Suppressor macrophage treated with lipopolysaccharide for 1 hour (primary cell): ENCODE measurements at places on chromosomes 7 and 10.

DNA sequence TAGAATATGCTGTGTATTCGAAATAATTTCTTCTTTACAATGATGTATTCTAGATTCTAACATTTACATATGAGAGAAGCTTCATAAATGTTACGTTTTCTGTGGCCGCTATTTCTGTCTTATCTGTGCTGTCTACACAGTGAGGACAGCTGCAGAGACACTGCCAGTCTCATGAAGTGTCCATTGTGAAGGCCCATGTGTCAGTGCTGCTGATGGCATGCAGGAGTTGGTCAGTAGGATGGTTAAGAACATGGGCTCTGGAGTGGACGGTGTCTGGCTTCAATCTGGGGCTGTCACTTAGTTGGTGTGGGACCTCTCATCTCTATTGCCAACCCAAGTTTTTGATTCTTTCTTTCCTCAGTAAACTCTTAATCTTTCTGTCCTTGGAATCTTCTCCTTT lies 137.3 kb downstream of the SDK1 start:
- DNase-seq, result no peak

DNA sequence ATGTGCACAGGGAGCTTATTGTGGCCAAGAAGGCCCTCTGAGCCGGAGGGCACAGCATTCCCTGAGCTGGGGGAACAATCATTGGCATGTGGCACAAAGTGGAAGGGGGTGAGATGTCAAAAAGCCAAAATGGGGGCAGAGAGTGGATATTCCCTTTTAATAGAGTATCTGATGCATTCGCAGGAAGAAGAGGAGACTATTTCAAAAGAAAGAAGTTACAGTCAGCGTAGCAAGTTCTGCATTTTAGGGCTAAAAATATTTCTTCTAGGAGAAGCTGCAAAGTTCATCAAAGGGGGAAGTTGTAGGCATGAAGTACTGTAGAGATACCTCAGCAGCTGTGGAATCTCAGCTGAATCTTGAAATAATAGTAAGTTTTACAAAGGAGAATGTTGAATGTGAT lies 136.0 kb upstream of the WDR11 start:
- DNase-seq, result peak; percentile 90

DNA sequence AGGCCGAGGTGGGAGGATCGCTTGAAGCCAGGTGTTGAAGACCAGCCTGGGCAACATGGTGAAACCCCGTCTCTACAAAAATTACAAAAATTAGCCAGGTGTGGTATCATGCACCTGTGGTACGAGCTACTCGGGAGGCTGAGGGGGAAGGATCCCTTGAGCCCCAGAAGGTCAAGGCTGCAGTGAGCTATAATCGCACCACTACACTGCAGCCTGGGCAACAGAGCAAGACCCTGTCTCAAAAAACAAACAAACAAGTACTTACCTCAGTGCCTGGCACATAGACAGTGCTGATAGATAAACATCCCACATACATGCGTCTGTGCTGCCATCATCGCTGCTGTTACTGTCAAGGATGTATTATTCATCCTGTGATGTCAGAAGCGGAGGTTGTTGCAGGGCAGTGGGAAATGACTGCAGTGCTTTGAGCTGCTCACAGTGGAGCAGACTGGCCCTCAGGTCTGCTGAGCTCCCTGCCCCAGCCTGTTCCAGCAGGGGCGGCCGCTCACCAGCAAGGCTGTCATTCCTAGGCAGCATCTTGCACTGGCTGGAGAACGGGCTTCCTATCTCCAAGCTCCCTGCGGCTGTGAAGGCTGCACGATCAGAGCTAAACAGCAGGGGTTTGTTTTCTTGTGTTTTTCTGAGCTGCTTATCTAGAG lies 18.6 kb downstream of the FOXK1 start:
- DNase-seq, result peak; percentile 57

DNA sequence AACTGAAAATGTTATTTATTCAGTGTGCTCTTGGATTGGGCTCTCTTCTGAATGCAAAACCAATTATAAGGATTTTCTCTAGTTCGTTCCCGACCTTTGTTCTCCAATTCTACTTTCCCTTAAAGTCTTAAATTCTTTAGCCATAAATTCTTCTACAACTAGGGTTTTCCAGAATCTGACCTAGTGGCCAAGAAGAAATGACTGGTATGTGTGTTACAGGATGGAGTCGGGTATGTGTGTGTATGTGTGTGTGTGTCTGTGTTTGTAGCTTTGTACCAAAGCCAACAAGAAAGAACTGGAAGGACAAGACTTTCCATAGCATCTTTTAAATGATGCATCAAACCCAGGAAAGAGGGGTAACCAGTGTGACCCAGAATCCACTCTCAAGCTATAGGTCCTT lies 25.8 kb upstream of the LEP start:
- DNase-seq, result no peak

DNA sequence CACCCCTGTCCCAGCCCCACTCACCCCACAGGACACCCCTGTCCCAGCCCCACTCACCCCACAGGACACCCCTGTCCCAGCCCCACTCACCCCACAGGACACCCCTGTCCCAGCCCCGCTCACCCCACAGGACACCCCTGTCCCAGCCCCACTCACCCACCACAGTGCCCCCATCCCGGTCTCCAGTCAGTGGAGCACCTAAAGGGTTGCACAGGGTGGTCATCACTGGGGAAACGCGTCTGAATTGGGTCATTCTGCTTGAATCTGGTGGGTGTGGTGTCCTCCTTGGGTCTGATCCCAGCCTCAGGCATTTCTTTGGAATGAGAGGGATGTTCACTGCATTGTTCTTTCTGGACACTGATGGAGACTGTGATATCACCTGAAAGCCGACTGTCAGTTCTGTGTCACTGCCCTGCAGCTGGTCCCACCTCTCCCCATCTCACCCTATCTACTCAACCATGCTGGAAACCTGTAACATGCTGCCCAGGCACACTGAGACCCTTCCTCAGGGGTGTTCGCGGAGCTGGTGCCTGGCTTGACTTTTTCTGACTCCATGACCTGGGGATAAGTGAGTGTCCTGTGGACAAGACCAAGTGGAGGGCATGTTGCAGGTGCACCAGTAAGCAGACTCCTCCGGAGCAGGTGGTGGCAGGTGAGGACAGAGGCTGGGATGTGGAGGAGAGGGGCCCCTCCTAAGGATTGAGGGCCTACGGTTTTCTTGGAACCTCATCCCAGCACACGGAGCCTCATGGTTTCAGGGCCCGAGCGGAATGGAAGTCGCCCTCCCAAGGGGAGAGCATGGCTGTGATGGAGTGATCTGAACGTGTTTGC lies 262.5 kb upstream of the PPP2R2D start:
- no peak for DNase-seq

- DNase-seq, result peak; percentile 51
These were observed 51.2 kb upstream of the GTF2I start for GRCh38 chr7:74606101-74606908.

- no peak for DNase-seq
These were observed 7.1 kb upstream of the FAM204A start for GRCh38 chr10:118349235-118349634.

DNA sequence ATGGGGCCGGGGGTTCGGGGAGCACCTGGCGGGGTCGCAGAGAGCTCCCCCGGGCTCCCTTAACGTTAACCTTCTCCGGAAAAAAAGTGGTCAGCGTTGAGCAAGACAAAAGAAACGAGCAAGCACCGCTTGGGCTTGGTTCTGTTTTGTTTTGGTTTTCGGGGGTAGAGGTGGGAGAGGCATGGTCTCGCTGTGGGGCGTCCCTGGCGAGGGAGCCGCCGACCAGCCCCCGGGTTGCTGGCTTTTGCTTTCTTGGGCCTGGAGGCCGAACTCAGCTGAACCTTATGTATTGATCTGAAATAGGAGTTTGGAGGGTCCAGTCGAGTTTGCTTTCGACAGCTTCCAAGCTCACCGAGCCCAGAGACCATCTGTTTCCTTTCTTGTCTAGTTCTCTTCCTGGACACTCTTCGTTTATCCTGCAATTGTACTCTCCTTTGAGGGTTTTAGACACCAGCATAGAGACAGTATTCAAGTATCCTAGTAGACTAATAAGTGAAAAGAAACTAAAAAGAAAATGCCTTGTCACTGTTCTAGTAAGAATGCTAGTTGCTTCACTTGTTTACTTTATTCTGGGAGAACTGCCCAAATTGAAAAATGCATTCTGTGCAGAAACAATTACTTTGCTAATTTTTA lies 980 bp downstream of the FHIP2A start:
- peak; percentile 52 for DNase-seq

- no peak for DNase-seq
These were observed 205.2 kb upstream of the SHH start for GRCh38 chr7:156017431-156017830.

DNA sequence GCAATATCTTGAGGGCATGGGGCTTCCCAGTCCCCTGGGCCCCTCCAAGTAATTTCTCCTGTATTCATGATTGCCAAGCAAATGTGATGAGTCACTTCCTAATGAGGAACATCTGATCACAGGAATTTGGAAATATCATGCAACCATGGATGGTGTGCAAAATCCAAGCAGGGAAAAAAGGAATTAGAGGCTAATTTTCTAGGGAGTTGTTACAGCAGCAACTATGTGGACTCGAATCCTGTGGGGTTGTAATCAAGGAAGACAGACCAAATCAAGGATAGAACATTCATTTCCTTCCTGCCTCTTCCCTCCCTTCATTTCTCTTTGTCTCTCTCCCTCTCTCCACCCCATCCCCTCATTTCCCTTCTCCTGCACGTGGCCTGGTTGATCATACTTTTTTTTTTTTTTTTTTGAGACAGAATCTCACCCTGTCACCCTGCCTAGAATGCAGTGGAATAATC lies 23.9 kb upstream of the AGFG2 start:
- DNase-seq, result peak; percentile 35

- no peak for DNase-seq
These were observed 1.1 kb upstream of the LBX1 start for GRCh38 chr10:101230183-101230917.

GRCh38 chr7:20748853-20749252 lies 37.8 kb downstream of the SP8 start:
- DNase-seq, result no peak

DNA sequence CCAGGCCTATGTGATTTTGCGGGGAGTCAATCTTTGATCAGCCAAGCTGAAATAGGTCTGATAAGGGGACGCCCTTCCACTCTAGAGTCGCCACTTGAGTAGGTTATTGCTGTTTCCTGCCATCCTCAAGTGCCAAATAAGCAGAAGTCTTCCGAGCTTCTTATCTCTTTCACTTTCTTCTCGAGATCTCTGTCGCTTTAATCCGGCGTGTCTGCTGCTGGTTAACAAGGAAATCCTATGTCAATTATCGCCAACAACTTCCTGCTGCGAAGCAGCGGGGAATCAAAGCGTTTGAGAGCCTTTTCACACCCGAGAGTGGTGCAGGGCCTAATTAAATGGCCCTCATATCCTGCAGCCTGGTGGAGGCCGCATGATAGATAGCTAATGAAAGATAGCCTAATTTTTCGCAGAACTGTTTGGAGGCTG lies 215.9 kb downstream of the RAB11FIP2 start:
- no peak for DNase-seq

- DNase-seq, result peak; percentile 54
These were observed 11.4 kb upstream of the PAX4 start for GRCh38 chr7:127629268-127629854.

- no peak for DNase-seq
These were observed 177.1 kb downstream of the FRMD4A start for GRCh38 chr10:14153570-14154055.

DNA sequence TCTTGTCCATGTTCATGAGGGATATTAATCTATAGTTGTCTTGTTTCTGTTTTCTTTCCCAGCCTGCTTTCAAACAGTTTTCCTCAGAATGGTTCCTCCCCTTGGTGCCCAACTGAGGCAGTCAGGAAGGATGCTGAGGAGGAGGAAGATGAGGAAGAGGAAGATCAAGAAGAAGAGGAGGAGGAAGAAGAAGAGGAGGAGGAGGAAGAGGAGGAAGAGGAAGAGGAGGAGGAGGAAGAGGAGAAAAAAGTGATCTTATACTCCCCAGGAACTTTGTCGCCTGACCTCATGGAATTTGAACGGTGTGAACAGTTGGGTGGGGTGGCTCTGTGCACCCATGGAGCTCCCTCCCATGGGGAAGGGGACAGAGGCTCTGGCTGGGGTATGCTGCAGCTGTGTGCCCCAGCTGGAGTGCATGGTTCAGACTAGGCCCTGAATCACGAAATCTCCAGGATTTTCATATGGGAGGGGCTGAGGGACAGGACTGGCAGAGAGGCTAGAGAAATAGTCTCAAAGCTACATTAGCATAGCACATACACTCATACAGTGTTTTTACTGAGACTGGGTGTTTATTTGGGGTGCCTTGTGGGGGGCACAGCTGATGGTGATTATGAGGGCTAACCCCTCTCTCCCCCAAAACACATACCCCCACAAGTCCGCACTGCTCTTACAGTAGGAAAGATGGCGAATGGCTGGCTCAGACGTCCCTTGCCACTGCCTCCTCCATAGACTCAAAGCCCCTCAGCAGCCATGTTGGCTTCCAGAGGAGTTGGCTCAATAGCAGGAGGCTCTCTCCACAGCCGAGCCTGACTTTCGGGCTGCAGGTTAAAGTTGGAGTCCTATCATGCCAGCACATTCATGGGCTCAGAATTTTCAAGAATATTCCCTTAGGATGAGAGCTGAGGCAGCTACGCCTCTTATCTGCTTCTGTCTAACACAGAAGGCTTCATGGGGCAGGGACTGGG lies 11.9 kb downstream of the STRA8 start:
- DNase-seq, result no peak

GRCh38 chr10:21681156-21681555 lies 147.1 kb downstream of the MLLT10 start:
- no peak for DNase-seq

DNA sequence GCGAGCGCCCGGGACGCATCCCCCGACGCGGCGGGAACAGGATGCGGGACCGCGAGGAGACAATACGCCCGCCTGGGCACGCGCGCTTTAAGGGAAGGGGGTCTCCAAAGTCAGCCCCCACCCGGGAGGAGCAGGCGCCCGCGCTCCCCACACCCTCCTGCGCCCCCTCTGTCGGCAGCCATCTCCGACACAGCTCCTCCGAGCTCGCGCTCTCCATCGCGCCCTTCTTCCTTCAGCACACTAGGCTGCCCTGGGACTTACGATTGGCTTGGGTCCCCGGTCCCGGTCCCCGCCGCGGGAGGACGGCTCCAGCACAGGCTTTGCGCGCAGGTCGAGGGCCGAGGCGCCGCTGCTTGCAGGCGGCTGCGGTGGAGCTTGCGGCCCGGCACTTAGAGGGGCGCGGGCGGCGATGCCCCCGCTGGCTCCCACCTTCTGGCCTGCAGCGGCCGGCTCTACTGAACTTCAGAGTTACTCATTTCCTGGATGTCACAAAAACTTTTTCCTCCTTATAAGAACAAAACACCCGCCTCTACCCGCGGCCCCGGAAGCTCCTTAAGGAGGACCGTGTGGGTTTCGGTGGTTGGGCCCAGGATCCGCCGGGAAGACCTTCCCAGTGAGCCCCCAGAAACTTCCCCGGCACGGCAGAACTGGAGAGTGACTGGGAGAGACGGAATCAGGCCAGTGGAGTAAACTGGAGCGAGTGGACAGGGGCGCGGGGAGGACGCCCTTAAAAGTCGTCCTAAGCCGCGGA lies at the start of gene ITPRIP:
TSS of gene ITPRIP (minus strand) at position 481 of the 751 bp plus-strand sequence. CDS start 22,414 bp downstream, outside the sequence.
- peak; percentile 92 for DNase-seq
